DMS79 (cell line): ENCODE measurements at places on chromosomes 1 and 21.

GRCh38 chr1:226682871-226683814 is 55.9 kb downstream of the ITPKB start:
- DNase-seq, result no peak

DNA sequence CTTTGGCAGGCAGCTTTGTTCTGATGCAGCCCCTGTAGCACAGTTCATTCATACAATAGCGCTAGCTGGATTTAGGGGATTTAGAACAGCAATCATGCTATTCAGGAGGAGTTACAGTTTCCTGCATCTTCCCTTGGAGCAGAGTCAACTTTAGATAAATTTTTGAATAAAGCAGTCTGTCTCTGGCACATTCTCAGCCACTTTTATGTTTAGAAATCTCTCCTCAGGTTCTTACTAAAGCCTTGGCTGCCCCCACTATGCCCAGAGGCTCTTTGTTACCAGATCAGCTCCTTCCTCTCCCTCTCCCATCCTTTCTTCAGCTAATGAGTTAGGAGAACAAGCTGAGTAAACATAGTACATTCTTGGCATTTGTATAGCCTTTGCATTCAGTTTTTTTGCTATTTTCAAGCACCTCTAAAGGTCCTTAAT is 17.0 kb upstream of the PIGC start:
- DNase-seq, result no peak

DNA sequence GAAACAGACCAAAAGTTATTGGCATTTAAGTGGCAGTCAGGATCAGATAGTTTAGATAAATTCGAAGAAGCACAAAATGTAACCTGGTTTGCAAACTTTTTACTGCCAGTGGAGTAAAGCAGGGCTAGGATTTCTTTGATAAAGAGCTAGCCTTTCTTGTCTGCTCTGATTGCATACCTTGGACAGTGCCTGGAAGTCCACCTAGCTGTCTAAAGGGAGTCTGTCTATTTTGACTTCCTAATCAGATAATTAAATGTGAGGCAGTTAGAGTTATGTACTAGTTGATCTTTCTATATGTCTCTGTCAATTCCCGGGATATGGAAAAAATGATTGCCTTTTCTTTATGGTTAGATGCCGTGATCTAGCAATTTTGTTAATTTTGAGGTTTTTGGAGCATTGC is 4.1 kb downstream of the GPSM2 start:
- DNase-seq, result no peak

DNA sequence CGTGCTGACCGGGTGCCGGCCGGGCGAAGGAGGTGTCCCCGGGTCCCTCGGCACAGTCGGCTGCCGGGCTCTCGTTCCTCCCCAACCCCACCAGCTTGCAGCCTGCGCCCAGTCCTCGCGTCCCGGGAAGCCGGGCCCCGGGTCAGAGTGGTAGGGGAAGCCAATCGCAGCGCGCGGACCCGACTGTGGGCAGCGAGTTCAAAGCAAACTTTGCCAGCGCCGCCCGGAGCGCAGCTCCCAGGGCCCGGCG is 328 bp downstream of the MYCL start:
- peak; percentile 28 for DNase-seq

DNA sequence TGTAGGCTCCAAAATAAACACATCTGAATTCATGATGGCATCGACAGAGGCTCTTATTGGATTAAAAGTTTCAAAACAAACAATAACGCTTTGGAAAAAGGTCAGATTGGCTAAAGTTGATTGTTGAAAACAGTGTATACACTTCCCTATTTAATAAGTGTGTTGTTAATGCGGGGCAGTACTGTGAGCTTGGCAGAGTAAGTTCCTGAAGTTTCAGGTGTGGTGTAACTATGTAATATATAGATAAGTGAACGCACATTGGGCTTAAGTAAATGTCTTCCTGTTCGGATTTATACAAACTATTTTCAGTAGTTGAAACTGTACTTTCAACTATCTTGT is 810 bp downstream of the ZBTB37 start:
- no peak for DNase-seq

- DNase-seq, result peak; percentile 26
Observed at GRCh38 chr1:182684116-182684828, at the start of gene RGS8. Gene RGS8, minus strand, starts transcription at chr1:182684587. Its CDS starts 14,938 bp downstream, at chr1:182669649.

DNA sequence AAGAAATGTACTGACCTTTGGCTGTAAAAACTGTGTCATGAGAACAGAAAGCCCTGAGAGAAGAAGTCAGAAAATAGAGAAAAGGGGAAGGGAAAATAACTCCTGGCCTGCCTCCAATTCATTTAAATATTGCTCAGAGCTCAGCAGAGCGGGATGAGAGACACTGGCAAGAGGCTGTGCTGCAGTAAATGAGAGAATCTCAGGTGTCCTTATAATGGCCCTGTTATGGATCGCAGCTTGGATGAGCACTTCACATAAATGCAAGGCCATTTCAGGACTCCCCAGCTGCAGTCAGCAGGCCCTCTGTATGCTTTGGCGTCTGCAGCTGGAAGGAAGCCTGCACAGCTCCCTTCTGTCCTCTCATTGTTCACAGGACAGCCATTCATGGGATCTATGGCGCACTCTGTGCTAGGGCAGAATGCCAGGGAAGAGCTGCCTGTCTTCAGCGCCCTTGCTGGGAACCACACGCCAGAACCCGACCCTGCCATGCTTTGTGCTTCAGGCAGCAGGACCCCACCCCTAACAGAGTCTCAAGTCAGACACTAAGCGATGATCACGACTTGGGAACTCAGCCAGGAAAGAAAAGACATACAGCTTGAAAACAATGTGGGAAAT is 20.7 kb upstream of the ABCB10 start:
- DNase-seq, result peak; percentile 81

DNA sequence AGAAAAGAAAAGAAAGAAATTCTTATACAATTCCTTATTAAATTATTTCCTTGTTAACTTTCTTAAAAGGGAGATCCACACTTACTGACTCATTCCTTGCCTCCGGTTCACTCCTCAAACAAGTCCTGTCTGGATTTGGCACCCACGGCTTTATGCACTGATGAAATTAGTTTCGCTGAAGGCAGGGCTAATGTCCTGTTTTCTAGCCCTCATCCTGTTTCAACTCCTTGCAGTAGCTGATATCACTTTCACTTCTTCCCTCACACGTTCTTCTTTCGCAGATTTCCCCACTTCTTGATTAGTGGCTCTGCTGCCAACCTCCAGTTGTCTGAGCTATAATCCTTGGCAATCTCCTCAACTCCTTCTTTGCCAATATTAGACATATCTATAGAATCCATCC is 215.2 kb downstream of the URB2 start:
- no peak for DNase-seq

DNA sequence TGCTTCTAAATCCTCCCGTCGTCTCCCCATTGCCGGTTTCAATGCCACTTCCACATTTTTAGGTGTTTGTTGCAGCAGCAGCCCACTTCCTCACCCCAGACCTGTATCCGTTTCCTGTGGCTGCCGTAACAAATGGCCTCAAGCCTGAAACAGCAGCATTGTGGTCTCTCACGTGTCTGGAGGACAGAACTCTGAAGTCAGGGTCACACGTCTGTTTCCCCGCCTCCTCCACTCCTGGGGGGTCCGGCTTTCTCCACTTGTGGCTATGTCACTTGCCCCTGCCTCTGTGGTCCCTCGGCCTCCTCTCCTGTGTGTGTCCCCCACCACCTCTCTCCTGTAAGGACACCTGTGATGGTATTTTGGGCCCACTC is 21.8 kb downstream of the TRPM2 start:
- no peak for DNase-seq

DNA sequence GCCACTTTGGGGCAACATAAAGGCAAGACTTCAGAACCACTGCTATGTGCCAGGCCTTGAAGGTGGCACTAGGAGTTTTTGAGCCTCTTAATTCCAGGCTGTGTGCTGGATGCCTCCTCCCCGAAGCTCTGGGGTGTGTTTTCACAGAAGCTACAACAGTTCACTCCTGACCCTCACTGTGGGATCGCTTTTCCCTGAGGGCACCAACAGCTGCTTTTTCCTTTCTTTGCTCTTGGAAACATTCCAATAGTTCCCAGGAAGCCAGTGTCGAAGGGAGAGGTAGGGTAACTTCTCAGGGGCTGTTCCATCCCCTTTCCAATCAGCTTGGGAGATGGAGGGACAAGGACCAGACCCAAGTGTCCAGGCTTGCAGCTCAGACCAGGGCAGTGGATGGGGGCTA is 153.4 kb downstream of the C1orf94 start:
- DNase-seq, result no peak

DNA sequence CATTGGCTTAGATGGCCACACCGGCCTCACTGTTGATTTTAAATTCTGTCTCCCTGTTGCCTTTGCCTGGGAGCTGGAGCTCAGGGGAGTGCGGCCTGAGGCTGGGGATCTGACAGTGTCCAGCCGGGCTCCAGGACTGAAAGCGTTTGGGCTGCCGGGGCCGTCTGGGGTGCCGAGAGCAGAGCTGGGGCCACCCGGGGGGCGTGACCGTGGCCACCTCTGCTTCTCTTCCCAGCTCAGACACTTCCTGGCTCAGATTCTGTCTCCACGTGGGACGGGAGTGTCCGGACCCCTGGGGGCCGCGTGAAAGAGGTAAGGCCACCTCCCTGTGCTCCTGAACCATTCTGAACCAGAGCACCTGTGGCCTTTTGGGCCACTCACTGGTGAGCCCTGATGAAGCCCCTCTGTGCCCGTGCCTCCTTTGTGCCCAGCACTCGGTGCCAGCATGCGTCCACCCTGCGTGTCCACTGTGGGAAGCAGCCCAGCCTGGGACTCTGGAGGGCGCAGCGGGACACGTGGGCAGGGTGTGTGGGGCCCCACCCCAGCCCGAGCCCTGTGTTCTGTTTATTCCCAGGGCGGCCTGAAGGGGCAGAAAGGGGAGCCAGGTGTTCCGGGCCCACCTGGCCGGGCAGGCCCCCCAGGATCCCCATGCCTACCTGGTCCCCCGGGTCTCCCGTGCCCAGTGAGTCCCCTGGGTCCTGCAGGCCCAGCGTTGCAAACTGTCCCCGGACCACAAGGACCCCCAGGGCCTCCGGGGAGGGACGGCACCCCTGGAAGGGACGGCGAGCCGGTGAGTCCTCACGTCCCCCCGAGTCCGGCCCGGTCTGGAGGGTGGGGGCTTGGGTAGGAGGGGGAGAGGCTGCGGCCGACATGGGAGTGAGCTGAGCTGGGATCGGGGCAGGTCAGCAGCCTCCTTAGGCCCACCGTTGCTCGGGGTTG is 64.8 kb downstream of the SLC19A1 start:
- no peak for DNase-seq

DNA sequence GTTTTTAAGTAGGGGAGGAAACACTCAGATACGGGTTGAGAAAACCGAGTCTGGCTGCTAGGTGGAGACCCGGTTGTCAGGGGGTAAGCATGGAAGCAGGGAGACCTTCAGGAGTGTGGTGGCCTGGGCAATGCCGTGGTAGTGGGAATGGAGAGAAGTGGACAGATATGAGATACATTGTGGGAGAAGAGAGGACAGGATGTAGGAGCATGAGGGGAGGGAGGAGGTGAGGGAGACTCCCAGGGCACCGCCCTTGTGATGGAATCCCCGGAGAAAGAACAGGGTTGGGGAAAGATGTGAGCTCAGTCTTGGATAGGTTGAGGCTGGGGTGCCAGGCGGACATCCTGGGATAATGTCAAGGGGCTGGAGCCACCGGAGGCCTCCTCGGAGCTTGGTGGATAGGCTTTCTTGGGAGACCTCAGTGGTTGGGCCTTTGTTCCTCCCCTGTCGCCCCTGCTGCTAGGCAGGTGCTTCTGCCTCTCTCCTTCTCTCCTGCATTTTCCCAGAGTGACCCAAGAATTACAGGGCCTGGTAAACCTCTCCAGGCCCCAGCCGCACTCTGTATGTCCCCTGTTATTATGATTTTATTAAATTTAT is 21.3 kb downstream of the ZNF362 start:
- DNase-seq, result no peak

- DNase-seq, result peak; percentile 52
Observed at GRCh38 chr1:5099558-5099957, 445.1 kb downstream of the AJAP1 start.

- no peak for DNase-seq
Observed at GRCh38 chr1:112997781-112998180, 41.8 kb upstream of the SLC16A1 start.

GRCh38 chr1:119367432-119368124 is 1.0 kb upstream of the HAO2 start:
- DNase-seq, result no peak

DNA sequence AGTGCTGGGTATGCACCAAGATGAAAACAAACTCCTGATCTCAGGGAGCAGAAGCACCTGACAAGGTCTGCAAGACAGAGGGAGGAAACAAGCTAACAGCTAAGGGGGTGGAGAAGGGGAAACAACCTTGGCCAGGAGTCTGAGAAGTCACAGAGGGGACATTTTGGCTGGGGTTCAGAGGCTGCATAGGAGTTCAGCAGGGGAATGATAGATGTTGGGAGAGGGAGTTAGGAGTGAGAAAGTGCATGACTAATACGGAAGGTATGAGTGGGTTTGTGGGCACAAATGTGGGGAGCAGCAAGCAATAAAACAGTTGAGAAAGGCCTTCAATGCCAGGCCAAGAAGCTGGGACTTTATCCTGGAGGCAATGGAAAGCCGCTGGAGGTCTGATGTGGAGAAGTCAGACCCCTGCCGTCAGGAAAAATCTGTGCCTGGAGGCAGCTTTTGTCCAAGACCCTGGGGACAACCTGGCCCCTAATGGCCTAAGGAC is 16.4 kb downstream of the EPHA2 start:
- DNase-seq, result no peak

- no peak for DNase-seq
Observed at GRCh38 chr1:178781533-178782330, 56.7 kb downstream of the RALGPS2 start.

DNA sequence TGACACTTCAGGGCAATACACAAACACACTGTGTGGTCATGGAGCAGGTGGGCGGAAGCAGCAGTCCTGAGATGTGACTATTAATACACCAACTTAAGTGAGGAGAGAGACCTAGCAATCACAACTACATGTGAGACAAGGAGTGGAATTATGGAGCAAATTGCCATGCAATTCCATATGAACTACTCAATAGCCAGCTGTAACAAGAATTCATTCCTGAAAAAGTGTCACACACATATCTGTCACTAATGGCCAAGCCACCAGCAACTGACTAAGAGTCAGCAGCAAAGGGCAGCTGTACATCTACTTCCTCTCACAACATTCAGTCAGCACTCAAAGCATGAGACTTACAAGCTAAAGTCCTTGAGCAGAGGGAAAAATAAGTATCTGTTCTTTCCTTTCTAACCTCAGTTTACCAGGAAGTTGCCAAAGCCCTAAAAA is 46.2 kb downstream of the GPR3 start:
- no peak for DNase-seq

GRCh38 chr1:67683316-67683715 is 1.7 kb upstream of the GADD45A start:
- no peak for DNase-seq

DNA sequence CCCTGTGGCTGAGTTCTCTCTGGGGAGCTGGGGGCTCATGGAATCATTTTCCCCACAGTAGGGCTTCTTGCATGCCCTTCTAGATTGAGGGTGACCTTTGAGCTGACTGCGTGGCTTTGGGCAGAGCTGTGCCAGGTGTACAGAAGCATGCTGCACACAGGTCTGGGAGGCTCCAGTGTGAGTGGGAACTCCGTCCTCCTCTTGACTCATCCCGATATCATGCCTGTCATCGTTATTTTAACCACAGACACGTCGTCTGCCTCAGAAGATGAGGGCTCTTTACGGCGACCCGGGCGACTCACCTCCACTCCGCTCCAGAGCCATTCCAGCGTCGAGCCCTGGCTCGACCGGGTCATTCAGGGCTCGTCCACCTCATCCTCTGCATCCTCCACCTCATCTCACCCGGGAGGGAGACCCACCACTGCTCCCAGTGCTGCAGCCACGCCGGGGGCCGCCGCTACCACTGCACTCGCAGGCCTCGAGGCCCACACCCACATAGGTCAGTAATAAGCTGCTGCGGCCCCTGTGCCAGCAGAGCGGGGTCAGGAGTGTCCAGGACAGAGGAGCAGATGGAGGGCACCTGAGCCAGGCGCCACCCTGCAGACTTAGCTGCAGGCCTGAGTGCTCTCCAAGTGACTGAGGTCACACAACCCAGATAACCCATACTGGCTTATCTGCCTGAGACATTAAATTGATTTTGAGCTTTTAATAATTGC is 39.8 kb downstream of the DIP2A start:
- DNase-seq, result no peak
